A549 treated with GW870086 at 1 μM for 4 hours (cell line): ENCODE measurements at places on chromosomes 12 and 14. TPM values are rescaled to one million over a fixed set of nuclear protein-coding genes. Genes with fewer than 3 reads are reported as not detected.

The PPP1R36 gene
- 0.15 to 0.65 TPM (median 0.29 TPM) in 5 replicates for total RNA-seq

The ZDHHC22 gene
- total RNA-seq = 0.18 to 0.35 TPM (median 0.23 TPM) in 5 replicates

The ARF3 gene
- total RNA-seq = 103 to 164 TPM (median 149 TPM) in 5 replicates

The REP15 gene
- total RNA-seq = 0.26 to 0.63 TPM (median 0.42 TPM) in 4 of 5 replicates, not detected in the other

The KRT83 gene
- 2.9 to 7.2 TPM (median 6.3 TPM) in 5 replicates for total RNA-seq
